ENCODE measurements at places on chromosomes 3 and 15. TPM values are rescaled to one million over a fixed set of nuclear protein-coding genes. Genes with fewer than 3 reads are reported as not detected.

- no peak for ATAC-seq
Measured at GRCh38 chr15:55899537-55899936, 93.9 kb downstream of the NEDD4 start.

- no peak for ATAC-seq
Measured at GRCh38 chr3:46378426-46378942, 7.7 kb downstream of the CCR5 start.

DNA sequence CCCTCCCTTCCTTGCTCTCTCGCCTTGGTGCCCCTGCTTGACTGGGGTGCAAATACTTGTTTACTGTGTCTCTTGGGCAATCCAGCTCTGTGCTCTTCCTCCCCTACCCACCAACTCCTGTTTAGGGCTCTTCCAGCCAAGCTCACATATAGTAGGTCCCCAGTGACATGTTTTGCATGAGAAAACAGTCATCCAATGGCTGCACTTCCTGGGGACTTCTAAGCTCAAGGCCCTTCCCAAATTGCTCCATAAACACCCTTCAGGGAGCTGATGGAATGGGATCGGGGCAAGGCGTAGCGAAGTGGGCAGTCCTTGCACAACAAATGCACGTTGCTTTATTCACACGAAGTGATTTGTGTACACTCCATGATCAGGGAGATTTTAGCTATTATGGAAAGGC lies 9.4 kb upstream of the COPG1 start:
- ATAC-seq: no peak

DNA sequence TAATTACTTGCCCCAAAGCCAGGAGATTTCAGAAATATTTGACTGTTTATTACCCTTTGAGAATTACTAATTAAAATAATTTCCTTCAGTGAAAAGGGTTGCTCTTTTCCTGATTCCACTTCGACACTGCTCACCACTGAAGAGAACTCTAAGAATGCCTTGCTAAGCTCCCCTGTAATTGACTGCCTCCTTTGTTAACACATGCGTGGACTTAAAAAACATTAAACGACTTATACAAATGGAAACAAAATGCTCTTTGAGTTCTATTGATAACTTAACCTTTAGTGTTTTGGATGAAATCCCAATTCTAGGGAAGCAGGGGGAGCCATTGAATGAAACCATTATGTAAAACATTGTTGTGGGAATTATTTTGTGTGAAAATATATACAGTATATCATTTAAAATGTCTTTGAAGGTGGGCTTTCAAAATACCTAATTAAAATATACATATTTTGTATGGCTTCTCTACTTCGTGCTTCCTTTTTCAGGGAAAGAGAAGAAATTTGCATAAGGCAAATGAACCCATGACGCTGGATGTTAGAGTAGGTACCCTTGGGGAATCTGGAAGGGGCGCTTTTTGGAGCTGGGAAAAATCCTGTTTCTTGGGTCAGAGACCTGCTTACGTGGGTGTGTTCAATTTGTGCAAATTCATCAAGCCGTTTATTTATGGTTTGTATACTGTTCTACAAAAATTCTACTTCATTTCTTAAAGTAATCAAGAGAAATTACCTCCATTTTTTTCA lies 64.2 kb downstream of the WWTR1 start:
- ATAC-seq: no peak

- ATAC-seq: no peak
Measured at GRCh38 chr3:55897573-55898224, 410.6 kb upstream of the WNT5A start.

GRCh38 chr3:124532071-124532470 lies 198.2 kb upstream of the UMPS start:
- no peak for ATAC-seq

DNA sequence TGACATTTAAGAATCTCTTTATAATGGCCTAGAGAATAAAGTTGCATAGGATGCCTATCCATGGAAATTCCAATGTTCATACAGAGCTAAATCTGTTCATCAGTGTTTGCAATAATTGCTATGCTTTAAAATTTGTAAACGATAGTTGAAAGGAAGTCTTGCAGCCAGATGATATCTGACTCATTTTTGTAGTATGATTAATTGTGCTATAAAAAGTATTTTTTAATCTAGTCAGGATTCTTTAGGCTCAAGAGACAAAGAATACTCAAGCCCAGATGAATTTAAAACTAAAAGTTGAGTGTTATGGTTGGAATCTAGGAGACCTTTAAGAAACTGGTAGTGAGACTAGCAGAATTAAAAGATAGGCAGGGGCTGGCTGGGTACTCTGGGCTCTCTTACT lies 50.5 kb downstream of the SUCNR1 start:
- no peak for ATAC-seq

DNA sequence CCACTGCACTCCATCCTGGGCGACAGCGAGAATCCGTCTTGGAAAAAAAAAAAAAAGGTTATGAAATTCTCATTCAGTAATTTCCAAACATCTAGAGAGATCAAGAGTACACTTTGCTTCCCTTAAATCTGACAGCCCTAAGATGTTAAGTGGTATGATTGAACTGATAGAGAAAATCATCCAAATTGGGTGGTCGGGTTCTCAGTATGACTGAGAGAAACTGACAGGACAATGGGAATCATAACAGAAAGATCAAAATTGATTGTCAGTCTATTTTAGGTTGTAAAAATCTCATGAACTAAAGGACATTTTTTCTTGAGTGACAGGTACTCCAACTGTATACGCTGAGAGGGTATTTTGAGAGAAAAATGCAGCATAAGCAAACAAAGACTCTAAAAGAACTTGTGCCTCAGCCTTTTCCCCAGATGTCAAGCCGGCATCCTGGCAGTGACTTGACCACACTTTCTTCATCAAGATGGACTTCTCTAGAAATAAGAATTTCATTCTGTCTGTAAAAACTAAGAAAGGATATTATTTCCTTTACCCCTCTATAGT lies 65.8 kb downstream of the MYO5A start:
- no peak for ATAC-seq

DNA sequence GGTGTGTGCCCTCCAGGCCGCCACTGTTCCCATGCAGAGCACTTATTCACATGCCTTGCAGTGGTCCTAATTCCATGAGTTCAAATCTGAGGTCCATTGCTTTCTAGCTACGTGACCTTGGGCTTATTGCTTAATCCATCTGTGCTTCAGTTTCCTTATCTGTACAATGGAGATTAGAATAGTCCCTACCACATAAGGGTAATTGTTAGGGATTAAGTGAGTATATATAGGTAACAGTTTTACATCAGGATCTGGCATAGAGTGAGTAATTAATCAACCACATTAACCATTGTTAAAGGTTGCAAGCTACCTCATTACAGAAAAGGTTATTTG lies 7.6 kb downstream of the CPN2 start:
- ATAC-seq: no peak

GRCh38 chr3:12280357-12280806 lies 8.5 kb upstream of the PPARG start:
- no peak for ATAC-seq

DNA sequence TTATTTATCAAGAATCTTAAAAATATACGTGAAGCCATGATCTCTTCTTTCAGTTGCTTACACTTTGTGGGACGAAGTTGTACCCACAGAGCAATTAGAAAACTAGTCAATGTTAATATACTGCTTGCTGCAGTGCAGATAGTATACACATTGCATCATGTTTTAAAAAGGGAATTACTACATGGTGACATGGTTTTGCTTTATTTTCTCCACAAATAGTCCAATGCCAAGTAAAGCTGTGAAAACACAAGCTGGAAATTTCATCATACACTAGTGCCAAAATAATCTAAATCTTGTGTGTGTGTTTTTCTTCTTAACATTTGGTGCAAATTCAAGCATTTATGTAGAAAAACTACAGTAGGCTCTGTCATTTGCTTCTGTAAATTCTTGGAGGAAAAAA lies 233.0 kb downstream of the EPHA3 start:
- no peak for ATAC-seq

GRCh38 chr3:15844889-15845288 lies 47.1 kb upstream of the ANKRD28 start:
- peak; percentile 61 for ATAC-seq

DNA sequence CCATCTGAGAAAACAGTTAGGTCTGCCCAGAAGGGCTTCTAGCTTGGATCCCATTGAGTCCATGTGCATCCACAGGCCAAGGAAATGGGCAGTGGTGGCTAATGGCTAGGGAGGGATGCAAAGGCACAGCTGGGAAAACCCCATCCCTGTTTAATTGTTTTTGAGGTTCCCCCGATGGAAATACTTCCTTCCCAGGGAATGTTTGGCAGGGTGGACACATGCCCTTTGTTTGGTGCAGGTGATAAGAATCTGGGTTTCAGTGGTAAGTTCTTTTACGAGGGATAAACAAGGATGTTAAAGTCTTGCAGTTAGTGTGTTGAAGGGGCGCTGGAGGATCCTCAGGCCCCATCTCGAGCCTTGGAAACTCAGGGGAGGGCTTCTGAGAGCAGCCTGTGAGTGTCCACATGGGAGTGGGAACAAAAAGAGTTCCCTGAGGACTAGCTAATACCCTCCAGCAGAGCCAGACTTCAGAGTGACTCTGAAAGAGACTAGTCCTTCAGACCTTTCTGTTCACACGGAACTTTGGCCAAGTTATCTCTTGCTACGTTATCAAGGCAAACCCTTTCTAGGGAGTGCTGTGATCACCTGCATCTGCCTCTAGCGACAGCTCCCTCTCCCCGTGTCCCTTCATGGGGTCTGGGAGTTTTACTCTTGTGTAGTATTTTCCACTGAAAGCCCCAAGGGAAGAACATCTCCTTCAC lies 17.4 kb downstream of the PTPRG start:
- ATAC-seq: no peak

DNA sequence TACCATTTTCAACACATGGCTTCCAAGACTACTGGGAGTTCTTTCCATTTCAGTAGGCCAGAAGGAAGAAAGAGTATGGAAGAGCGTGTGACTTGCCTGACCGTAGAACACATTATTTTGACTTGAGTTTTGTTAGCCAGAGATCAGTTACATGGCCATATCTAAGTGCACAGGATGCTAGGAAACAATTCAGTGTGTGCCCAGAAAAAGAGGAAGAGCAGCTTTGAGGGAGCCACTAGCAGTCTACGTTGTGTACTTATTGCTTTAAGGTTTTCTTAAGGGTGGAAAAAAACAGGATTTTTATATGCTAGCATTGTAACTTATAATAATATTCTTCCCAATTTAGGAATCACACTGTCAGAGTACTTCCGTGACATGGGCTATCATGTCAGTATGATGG lies 44.1 kb upstream of the GRAMD1C start:
- no peak for ATAC-seq

DNA sequence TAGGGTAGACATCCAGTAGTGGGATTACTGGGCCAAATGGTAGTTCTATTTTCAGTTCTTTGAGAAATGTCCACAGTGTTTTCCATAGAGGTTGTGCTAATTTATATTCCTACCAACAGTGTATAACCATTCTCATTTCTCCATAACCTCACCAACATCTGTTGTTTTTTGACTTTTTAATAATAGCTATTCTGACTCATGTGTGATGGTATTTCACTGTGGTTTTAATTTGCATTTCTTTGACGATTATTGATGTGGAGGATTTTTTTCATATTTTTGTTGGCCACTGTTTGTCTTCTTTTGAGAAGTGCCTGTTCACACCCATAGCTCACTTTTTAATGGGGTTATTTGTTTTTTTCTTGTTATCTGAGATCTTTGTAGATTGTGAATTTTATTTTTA lies 125.2 kb downstream of the CFAP20DC start:
- ATAC-seq: no peak

DNA sequence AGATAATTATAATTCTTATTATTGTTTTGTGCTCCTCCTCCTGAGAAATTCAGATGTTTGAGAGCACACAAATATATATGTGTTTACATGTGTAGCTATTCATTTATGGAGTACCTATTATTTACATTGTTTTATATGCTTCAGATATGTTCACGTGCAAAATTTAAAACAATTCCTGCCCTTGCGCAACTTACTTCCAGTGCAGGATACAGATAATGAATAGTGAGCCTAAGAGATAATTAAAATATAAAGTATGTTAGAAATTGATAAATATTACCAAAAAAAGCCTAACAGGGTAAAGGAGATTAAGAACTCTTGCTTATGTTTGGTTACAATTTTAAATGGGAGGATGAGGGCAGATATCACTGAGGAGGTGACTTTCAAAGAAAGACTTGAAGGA lies 81.7 kb upstream of the DPH6 start:
- no peak for ATAC-seq

- ATAC-seq: no peak
Measured at GRCh38 chr3:141006344-141006743, 44.8 kb upstream of the SPSB4 start.

GRCh38 chr15:37375519-37375918 lies 275.2 kb upstream of the MEIS2 start:
- no peak for ATAC-seq

- ATAC-seq: no peak
Measured at GRCh38 chr15:60062826-60063225, 58.7 kb downstream of the FOXB1 start.

DNA sequence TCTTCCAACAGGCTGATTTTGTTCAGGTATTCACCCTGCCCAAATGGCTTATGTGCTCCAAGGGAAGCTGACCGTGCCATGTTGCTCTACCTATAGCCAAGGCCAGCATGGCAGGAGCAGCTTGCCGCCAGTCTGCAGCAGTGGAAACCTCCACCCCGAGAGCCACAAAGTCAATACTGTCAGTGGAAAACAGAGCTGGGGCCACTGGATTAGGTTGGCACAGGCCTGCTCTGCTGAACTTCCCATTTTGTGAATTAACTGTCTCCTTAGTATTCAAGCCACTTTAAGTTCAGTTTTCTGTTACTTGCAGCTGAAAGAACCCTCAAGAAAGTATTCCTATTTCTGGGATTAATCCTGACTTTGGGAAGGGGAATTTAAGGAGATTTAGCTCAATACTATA lies 63.8 kb upstream of the XCR1 start:
- no peak for ATAC-seq

DNA sequence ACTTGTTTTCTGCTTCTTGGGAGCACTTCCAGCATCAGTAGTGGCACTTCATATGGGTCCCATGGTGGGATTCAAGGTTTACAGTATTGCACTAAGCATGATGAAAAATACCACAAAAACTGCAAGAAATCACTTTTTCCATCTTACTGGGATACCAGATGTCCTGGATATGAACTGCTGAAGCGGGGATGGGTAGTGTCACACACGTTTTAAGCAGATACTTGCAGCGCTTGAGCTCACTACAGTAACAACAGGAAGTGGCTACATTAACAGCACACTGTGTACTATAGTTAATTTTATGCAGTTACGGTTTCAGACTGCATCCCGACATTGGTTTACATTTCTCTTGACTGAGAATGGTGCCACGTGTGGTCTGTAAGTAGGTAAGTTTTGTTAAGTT lies 3.5 kb upstream of the ISG20 start:
- ATAC-seq: peak; percentile 38

Gene ZNF660
- 0.08 TPM for total RNA-seq

Gene LRRN1
- total RNA-seq: not detected

Gene HESX1
- total RNA-seq: 0.65 TPM

Gene PLA2G4D
- not detected for total RNA-seq

Gene SPINT1
- total RNA-seq: 8.4 TPM

Gene PLS1
- total RNA-seq: 1.5 TPM

Gene RTP3
- not detected for total RNA-seq

Gene GCNT3
- total RNA-seq: not detected

Gene ZCWPW2
- total RNA-seq: 0.22 TPM

Gene ACP3
- total RNA-seq: not detected

Gene AGTR1
- not detected for total RNA-seq

Gene PIF1
- total RNA-seq: 53.1 TPM

Gene ANKRD34C
- not detected for total RNA-seq
